Hypothalamus (tissue), 51 donors: ENCODE measurements at places on chromosomes 6 and 20.

DNA sequence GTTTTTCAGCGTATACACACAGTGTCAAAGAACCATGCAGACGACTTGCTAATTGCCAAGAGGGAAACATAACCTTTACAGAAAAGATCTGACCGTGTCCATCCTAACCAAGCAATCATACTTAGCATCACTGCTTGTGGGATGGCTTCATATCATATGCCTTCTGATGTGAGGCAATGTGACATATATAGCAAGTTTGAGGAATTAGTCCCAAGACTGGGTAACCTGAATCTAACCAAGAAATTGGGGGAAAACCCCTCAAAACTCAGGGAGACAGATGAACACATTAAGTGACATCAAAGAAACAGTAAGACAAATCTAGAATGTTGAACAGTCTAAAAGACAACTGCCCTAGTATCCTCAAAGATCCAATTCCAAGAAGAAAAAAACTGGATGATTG is 18.4 kb downstream of the GNL1 start:
- DNase-seq: no peak

DNA sequence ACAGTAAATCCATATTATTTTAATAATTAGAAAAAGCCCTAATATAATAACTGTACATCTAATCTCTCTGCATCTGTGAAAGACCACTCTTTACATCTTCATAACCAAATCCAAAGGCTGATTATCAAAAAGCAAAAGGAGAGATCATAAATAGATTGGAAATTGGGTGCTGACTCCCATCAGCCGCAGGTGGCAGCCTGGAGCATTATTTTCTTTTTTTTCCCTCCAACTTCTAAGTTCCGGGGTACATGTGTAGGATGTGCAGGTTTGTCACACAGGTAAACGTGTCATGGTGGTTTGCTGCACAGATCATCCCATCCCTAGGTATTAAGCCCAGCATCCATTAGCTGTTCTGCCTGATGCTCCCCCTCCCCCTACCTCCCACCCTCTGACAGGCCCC is 30.5 kb downstream of the LRP11 start:
- no peak for DNase-seq

GRCh38 chr6:109349419-109349987 is 32.8 kb downstream of the CD164 start:
- no peak for DNase-seq

GRCh38 chr6:164106345-164106769 is 691.8 kb downstream of the QKI start:
- DNase-seq: no peak

GRCh38 chr20:37235065-37235464 is 26.5 kb downstream of the GHRH start:
- no peak for DNase-seq

- peak; percentile 8 for DNase-seq
Measured at GRCh38 chr20:63129991-63130657, 85.8 kb downstream of the YTHDF1 start.

DNA sequence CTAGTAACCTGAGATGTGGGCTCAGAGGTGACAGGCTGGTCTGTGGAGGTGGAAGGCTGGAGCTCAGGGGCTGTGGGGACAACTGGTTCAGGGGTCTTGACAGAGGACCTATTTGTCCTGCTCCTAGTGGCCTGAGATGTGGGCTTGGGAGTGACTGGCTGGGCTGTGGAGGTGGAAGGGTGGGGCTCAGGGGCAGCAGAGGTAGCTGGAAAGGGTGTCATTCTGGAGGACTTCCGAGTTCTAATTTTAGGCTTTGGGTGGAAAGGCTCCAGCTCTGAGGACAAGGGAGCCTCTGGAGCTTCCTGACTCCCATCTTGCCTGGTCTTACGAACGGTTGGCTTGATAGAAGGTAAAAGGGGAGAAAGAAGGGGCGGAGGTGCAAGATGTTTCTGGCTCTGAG is 11.5 kb downstream of the MDC1 start:
- DNase-seq: no peak

DNA sequence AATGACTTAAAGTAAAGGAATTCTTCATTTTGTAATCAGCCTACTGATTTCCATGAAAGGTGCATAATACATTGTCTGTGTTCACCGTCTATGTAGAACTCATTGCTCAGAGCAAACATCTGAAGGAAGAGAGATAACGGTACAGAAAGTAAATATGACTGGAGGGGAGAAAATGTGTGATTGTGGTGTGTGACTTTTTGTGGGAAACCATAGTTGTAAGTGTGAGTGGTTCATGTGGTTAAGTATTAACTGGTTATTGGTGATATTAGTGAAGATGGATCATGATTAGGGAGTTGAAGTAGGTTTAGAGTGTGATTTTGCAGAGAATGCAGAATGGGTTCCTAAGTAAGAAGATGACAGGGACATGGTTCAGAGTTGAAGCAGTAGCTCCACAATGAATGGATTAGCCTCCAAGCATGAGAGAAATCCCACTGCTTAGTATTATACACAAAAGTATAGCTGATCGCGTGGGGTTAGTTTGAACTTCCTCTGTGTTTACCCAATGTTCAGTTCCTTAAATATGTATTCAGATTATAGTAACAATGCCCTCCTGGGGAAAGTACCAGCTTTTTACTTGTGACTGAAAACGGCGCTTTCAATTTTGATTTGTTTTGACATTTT is 368.9 kb downstream of the UTRN start:
- no peak for DNase-seq

GRCh38 chr6:167485186-167485978 is 160.5 kb downstream of the TTLL2 start:
- DNase-seq: no peak

GRCh38 chr6:16765235-16765634 is 4.0 kb upstream of the ATXN1 start:
- no peak for DNase-seq

GRCh38 chr6:37119387-37119886 is 50.5 kb upstream of the PIM1 start:
- no peak for DNase-seq

GRCh38 chr6:125918681-125919566 is 37.6 kb upstream of the HINT3 start:
- DNase-seq: no peak

GRCh38 chr20:47417245-47418068 is 61.0 kb upstream of the ZMYND8 start:
- DNase-seq: no peak

DNA sequence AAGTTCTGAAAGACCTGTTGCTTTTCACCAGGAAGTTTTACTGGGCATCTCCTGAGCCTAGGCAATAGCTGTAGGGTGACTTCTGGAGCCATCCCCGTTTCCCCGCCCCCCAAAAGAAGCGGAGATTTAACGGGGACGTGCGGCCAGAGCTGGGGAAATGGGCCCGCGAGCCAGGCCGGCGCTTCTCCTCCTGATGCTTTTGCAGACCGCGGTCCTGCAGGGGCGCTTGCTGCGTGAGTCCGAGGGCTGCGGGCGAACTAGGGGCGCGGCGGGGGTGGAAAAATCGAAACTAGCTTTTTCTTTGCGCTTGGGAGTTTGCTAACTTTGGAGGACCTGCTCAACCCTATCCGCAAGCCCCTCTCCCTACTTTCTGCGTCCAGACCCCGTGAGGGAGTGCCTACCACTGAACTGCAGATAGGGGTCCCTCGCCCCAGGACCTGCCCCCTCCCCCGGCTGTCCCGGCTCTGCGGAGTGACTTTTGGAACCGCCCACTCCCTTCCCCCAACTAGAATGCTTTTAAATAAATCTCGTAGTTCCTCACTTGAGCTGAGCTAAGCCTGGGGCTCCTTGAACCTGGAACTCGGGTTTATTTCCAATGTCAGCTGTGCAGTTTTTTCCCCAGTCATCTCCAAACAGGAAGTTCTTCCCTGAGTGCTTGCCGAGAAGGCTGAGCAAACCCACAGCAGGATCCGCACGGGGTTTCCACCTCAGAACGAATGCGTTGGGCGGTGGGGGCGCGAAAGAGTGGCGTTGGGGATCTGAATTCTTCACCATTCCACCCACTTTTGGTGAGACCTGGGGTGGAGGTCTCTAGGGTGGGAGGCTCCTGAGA is at the start of gene HFE:
HFE (plus strand) TSS at position 146 of the 832 bp plus-strand sequence; CDS start at position 158, 12 bp downstream.
- DNase-seq: peak; percentile 35
